ENCODE measurements at places on chromosomes 5 and 9.

DNA sequence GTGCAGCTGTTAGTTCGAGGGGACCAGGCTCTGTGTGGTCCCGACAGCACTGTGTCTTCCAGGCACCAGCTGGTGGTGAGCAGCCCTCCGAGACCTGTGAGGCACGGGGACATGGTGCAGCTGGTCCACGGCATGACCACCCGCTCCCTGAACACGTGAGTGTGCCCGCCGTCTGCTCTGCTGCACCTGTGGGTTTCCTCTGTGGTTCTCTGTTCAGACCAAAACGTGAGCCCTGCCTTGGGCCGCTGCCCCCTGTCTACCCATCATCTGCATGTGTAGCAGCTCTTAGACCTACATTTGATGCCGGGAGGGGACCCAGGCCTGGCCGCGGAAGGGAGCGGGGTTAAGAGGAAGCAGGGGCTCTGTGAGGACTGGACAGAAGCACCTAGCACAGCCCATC lies 10.5 kb downstream of the POMT1 start:
- DNase-seq: no peak

DNA sequence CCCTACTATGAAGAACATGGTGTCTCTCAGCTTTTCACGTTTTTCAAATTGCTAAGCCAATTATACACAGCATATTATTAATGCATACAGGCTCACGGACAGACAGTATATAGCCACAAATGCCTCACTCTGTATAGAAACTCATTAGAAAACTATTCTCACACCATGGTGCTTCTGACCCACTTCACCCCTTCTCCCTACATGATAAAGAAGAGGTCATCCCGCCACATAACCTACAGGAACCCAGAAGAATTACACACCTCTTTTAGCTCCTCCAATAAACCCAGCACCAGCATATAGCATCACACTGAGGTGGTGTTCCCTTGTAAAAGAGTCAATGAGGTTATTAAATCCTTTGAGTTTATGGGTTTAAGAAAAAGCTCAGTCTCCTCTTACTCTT lies 5.6 kb downstream of the TLE1 start:
- DNase-seq: no peak

DNA sequence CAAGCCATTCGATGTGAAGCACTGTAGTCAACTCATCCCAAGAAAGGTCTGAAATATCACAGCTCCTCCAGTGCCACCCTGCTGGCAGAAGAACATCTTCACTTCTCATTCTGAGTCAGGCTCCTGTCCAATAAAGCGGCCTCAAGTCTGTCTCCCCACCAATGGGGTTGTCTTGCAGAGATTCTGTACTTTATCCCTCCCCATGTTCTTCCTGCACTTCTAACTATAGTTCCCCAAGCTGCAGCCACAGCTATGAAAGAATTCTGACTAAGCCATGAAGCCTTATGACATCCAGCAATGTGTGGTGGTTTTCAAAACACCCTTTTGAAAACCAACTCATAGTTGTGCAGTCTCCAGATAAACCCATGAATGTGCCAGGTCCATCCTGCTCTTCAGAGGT lies 6.8 kb downstream of the MACROH2A1 start:
- DNase-seq: no peak

GRCh38 chr5:573206-573605 lies 38.9 kb upstream of the CEP72 start:
- no peak for DNase-seq

DNA sequence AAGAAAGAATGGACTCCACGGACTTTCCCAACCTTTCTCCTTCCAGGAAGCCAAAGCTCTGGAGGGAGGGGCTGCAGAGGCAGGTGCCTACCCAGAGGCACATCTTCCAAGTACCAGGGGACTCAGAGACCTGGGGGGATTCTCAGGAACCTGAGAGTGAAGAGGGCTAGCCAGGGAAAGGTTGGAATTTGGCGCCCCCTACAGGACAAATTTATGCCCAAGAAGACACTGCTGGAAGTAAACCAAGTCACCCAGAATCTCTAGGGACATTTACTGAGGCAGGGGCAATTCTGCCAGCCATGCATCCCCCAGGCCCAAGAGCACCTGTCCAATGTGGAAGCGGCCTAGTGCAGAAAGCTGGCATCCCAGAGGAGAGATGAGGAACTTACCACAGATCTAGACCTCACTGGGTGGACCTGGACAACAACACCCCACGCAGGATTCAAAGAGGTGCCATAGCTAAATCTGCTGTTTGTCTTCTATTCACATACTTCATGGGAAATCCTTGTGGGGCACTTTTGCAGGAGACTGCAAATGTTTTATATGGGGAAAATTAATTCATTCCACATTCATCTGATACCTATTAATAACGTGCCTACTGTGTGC lies 25.9 kb upstream of the IDNK start:
- DNase-seq: no peak

- DNase-seq: no peak
These were observed 14.8 kb downstream of the STC2 start for GRCh38 chr5:173313351-173313801.

- no peak for DNase-seq
These were observed 276.1 kb downstream of the HTR1A start for GRCh38 chr5:63686181-63686580.

DNA sequence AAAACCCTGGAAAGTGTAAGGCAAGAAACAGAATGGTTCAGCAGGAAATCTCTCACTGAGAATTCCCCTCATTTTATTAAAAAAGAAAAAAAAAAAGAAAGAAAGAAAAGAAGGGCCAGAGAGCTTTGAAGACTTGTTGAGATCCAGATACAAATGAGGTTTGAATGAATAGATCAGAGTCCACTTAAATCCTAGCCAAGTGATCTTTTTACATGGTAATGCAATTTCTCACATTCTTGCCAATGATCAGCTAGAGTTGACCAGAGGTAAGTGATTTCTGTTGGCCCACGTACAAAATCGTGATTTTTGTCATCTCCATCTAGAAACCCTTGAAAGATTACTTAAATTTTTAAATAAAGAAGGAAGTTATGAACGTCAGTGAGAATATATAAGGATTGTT lies 261.5 kb upstream of the PCSK5 start:
- DNase-seq: no peak

DNA sequence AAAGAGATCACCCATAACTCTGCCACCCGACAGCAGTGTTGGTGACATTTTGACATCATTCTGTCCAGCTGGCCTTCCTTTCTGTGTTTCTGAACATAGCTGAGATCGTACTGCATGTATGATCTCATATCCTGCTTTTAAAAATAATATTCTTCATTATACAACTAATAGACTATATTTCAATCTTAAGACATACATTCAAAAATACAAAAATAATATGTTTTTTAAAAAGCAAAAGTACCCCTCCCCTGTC lies 47.7 kb upstream of the RPL26L1 start:
- no peak for DNase-seq

- DNase-seq: peak; percentile 86
These were observed at the start of gene CCDC107 for GRCh38 chr9:35658137-35658967. Gene CCDC107 (plus strand): TSS chr9:35658292. CDS start chr9:35658380, 88 bp downstream.

- DNase-seq: no peak
These were observed 48.9 kb downstream of the PFDN1 start for GRCh38 chr5:140253985-140254384.

All from caudate nucleus (tissue), 63 donors.